ENCODE measurements at places on chromosomes 4 and X.

GRCh38 chr4:82439088-82439487 lies 8.7 kb downstream of the ENOPH1 start:
- no peak for DNase-seq

DNA sequence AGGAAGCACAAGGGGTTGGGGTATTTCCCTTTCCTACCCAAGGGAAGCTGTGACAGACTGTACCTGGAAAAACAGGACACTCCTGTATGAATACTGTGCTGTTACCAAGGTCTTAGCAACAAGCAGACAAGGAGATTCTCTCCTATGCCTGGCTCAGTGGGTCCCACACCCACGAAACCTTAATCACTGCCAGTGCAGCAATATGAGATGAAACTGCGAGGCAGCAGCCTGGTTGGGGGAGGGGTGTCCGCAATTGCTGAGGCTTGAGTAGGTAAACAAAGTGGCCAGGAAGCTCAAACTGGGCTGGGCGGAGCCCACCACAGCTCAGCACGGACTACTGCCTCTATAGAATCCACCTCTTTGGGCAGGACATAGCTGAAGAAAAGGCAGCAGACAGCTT lies 197.7 kb downstream of the INPP4B start:
- no peak for DNase-seq

DNA sequence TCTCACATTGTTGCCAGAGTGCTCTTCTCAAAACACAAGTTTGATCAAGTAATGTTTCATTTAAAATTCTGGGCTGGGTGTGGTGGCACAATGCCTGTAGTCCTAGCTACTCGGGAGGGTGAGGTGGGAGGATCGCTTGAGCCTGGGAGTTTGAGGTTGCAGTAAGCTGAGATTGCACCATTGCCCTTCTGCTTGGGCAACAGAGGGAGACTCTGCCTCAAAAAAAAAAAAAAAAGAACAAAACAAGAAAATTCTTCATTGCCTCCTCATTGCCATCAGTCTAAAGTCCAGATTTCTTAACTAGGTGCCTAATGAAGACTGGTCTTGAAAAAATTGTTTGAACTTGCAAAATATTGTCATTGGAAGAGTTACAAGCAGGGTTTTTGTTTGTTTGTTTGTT lies 120.1 kb downstream of the MFAP3L start:
- DNase-seq, result no peak

DNA sequence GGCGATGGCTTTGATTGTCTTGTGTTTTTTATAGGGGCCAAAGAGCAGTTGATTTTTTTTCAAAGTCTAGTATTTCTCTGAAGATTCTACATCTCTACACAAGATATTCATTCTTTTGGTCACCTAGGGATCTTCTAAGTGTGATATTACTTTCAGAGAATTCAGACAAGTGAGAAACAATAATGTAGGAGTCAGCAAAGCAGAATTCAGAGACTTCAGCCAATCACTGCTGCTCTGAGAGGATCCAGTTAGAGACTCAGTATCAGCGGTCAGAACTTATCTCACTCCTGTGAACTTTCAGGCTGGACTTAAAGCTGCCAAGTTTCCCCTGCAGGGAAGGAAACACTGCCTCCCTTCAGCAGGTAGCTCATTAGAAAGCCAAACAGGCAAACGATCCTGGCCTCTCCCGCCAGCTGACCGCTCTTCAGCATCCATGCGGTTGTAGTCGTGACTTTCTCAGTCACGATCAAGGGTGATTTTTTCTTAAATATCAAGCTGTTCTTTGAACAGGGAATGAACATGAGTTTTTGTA lies 59.2 kb downstream of the NSUN7 start:
- DNase-seq, result no peak

DNA sequence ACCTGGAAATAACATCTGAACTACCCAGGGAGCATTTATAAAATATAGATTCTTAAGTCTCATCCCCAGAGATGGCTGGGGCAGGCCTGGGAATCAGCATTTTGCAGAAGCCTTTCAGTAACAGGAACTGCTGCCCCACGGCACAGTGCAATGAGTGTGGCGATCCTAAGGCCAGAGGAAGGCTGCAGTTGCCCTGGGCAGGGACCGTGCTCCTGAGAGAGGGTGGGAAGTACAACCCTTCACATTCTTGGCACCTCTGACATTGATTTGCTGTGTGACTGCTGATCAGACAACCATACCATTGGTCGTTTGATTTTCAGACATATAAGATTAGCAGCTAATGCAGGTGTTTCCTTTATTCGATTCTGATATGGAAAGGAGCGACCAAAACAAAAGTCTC lies 233.6 kb downstream of the STIM2 start:
- no peak for DNase-seq

DNA sequence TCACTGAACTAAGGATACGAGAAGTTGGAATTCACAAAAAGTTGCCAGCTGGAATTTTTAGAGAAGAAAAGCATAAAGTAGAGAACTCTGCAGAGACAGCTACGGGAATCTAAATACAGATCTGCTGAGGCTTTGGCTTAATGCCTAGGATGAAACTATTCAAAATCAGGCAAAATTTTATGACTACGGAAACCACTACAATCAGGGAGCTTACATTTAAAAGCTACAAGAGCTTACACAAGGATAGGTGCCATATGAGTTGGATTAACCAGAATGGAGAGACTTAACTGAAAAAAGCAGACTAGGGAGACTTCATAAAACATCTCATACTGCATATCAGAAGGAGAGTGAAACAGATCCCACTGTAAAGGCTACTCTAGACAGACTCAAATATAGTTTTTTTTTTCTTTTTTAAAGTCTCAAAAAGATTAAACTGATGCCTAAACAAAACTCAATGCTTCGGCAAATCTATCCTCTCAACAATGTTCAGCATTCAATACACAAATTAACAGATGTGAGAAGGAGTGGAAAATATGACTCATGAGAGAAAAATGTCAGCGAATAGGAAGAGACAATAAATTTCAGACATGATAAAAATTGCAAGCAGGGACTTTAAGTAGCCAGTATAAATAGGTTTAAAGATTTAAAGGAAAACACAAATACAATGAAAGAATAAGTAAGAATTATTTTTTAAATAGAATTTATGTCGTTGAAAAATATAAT lies 586.1 kb downstream of the FSTL5 start:
- DNase-seq, result no peak

DNA sequence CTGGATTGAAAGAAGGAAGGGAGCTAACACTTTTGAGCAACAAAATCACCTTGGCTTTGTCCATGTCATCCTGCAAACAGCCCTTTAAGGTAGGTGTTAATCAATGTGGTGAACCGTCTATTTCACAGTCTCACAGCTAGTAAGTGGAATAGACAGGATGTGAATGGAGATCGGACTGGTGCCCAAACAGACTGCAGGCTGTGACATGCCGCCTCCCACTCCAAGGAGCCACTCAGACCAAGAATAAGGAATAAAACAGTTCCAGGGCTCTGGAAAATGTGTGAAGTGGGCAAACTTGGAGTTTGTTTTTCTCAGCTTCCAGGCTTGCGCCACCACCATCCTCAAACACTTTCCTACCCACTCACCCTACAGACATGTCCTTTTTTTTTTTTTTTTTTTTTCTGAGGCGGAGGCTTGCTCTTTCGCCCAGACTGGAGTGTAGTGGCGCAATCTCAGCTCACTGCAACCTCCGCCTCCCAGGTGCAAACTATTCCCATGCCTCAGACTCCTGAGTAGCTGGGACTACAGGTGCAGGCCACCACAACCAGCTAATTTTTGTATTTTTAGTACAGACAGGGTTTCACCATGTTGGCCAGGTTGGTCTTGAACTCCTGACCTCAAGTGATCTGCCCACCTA lies 57.7 kb upstream of the SEC24B start:
- no peak for DNase-seq

DNA sequence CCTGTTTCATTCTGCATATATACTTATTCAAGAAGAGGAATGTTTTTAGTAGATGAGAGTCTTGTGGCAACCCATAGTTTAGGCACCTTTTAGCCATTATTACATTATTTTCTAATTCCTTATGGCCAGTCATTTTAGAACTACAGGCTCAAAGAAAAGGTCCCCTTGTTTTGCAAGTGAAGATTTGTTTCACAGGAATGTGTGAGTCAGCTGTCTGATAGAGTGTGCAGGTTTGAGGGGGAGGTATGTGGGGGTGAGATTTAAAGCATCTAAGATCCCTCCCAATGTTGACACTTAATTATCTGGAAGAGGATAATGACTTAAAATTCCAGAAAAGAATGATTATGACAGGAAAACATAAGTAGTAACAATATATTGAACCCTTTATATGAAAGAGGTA lies 495.6 kb downstream of the KCNIP4 start:
- DNase-seq, result no peak

- no peak for DNase-seq
Observed at GRCh38 chrX:9471571-9471985, 6.7 kb downstream of the TBL1X start.

DNA sequence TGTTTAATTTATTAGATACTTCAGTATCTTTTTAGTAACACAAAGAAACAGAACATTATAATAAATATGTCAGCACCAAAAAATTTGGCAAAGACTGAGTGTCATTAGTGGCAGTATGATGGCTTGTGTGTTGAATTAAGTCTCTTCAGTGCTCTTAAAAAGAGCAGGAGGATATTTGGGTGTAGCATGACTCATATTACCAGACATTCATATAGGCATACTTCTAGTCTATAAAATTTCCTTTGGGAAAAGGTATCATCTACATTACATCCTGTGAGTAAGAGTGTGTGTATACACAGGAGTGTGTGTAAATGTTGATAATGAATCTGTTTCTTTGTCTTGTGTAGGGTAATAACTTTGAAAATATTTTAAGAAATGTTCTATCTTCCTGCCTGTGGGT lies 135.7 kb downstream of the CNKSR2 start:
- no peak for DNase-seq

DNA sequence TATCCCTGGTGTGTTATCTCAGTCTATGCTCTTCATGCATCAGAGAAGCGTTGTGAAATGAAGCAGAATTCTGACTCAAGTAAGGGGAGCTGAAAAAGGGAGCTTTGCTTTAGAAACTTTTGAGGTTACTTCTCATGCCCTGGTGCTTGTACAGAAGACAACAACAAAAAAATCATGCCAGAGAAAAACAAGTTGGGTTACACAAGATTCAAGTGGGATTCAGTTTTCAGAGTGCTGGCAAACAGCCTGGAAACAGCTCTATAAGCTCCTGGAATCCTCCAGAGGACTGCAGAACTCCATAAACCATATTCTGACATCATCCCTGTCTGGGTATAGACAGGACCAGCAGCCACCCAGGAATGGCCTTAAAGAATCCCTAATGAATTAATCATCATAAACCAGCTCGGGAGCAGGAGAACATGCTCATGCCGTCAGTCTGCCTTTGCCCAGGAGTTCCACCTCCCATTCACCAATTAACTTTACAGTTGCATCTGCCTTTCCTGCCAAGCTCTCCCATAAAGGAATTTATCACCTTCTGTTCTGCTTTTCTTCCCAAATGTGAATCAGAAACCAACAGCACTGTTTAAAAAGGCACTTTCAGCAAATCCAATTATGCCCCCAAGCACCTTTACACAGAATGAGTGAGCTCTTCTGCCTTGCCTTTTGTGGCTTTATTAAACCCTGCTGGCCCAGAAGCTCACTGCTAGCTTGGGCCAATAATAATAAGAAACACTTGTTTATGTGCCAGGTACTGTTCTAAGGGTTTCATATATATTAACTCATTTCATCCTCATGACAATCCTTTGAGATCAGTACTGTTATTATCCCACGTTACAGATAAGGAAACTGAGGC lies 54.5 kb upstream of the FBXW7 start:
- DNase-seq, result no peak

GRCh38 chr4:150219841-150220240 lies 141.6 kb downstream of the DCLK2 start:
- no peak for DNase-seq

- no peak for DNase-seq
Observed at GRCh38 chrX:68304602-68305001, 128.7 kb downstream of the OPHN1 start.

- no peak for DNase-seq
Observed at GRCh38 chrX:25158635-25159034, 142.9 kb upstream of the ARX start.

DNA sequence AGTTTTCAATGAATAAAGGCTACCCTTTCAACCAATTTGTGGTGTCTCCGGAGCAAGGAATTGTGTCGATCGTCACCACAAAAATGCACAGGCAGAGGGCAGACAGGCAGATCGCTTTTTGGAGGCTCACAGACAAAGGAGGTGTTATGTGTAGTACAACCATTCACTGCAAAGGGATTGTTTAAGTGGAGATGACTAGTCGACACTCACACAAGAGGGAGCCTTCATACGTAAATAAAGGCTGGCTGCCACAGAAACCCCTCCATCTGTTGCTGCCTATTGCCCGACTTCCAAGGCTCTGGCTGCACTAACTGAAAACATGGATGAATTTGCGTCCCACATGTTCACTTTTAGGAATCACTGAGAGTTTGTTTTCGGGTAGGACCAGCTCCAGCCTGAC lies 281.1 kb downstream of the NKX6-1 start:
- no peak for DNase-seq

- no peak for DNase-seq
Observed at GRCh38 chr4:123060039-123060770, 137.8 kb upstream of the NUDT6 start.

DNA sequence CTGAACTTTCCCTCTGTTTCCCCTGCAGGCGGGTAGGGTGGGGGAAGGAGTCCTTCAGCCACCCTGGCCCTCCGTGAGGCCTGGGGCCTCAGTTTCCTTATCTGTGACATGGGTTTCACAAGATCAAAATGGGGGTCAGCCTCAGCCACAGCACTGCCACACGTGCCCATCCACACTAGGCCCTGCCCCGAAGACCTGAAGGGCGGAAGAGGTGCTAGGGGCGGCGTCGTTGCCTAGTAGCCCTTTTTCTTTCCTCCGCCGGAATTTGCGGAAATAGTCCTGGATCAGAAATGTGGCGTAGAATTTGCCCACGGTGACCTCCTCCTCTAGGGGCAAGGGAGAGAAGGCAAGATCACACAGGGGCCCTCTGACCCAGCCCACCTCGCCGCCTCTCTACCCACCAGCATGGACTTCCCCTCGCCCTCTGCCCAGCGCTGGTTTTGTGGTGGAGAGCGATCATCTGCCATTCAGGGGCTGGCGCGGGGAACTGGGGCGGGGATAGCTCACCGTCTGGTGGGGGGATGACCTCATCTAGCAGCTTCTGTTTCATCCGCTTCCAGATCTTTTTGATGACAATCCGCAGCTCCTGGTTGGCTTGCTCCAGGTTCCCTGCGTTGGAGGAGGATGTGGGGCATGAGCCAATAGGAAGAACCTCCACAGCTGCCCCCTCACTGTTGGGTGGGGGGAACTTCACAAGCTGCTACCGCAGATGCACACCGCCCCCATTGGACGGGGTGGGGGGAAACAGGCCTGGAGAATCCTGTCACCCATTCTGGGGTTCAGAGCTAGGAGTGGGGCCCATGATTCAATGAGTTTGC lies 9.7 kb upstream of the SYP start:
- DNase-seq, result no peak

GRCh38 chr4:68272860-68273259 lies 27.4 kb upstream of the TMPRSS11B start:
- DNase-seq, result no peak

DNA sequence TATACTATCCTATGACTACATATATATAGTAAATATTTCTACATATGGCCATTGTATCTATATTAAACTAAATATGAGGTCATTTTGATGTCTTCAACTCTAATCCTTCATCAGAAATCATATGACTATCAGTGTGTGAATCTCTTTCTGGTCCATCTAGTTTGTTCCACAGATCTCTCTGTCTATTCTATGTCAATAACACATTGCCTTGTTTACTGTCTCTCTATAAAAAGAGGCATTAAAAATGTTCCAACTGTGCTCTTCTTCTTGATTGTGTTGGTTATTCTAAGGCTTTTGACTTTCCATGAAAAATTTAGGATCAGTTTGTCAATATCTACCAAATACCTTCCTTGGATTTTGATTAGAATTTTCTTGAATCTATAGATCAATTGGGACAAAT lies 338.3 kb upstream of the FSTL5 start:
- no peak for DNase-seq

- DNase-seq, result no peak
Observed at GRCh38 chr4:155855897-155856296, 10.2 kb downstream of the ASIC5 start.
